ENCODE measurements at places on chromosomes 16 and 17. TPM values are rescaled to one million over a fixed set of nuclear protein-coding genes. Genes with fewer than 3 reads are reported as not detected.
A peak's percentile ranks its signal among the peaks of the same experiment; 100 is the strongest.

GRCh38 chr17:77839698-77840512 lies 118.6 kb upstream of the TNRC6C start:
- no peak for DNase-seq

The CASKIN1 gene
- 1.5 TPM for total RNA-seq

- peak; percentile 54 for DNase-seq
Measured at GRCh38 chr17:6910987-6911603, 79.6 kb upstream of the TEKT1 start.

DNA sequence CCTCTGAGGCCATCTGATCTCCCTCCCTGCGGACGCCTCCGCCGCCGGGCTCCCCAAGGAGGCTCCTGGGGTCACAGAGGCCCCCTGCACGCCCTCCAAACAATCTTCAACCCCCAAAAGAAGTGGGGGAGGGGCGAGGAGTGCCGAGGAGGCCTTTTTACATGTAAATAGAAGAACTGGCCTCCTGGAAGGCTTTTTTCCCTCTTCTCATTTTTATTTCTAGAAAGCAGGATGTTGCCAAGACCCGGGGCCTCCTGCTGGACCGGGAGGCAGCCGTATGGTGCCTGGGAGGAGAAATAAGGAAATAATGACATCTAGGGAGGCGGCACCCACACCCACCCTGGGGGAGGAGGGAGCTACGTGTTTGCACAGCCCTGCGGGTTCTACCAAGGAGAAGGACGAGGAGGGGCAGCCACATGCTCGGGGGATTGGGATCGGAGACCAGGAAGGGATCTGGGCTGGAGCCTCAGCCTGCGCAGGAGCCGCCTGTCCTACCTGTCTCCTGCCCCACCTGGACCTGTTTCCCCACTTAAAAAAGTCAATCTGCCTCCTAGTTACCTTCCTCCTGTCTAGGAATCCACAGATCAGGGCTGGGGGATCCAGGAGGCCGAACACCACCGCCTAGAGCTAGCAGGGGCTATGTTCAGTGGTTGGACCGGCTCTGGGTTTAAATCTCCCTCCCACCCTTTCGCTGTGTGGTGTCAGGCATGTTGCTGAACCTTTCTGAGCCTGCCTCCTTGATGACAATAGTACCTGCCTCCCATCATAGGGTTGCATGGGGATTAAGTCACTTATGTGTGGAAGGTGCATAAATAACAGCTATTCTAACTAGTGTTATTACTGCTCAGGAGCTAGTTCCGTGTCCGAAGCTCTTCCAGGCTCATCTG lies 175.7 kb upstream of the GSE1 start:
- DNase-seq: no peak
